Esophagus (tissue), 2 donors: ENCODE measurements at places on chromosomes 16 and 17. TPM values are rescaled to one million over a fixed set of nuclear protein-coding genes. Genes with fewer than 3 reads are reported as not detected.

Gene SMTNL2
- 1.4 TPM for polyA plus RNA-seq

Gene MYH2
- not detected for polyA plus RNA-seq

Gene EPOP
- polyA plus RNA-seq, result 1.1 TPM

Gene ATXN1L
- polyA plus RNA-seq, result 6.4 TPM

Gene SPSB3
- polyA plus RNA-seq, result 69.1 TPM

Gene NEK8
- 2.6 TPM for polyA plus RNA-seq

Gene PSME3IP1
- 50.6 TPM for polyA plus RNA-seq

Gene CHST5
- polyA plus RNA-seq, result 0.13 TPM

Gene XYLT1
- 3.0 TPM for polyA plus RNA-seq

Gene CRYBA1
- not detected for polyA plus RNA-seq

Gene WDR90
- polyA plus RNA-seq, result 19.5 TPM

Gene PYDC1
- polyA plus RNA-seq, result not detected

Gene HOXB1
- 0.29 TPM for polyA plus RNA-seq

Gene HBA1
- polyA plus RNA-seq, result 0.47 TPM

Gene FAM234A
- 35.9 TPM for polyA plus RNA-seq
